ENCODE measurements at places on chromosomes 2 and 18. TPM values are rescaled to one million over a fixed set of nuclear protein-coding genes. Genes with fewer than 3 reads are reported as not detected.
A peak's percentile ranks its signal among the peaks of the same experiment; 100 is the strongest.

DNA sequence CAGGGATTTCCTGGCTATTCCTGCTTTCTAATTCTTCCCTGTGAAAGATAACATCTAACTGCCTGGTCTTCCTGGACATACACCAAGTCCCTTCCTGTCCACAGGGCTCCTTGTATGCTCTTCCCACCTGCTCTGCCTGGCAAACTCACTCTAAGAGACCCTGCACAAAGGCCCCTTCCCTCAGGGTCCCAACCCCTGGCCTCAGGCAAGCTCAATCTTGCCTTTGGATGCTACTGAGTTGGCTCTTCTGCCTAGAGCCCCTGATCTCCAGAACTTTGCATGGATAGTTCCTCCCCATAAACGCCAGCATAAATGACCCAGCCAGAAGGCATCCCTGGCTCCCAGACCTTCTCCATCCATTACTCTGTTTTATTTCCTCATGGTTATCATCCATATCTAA lies 98.3 kb upstream of the OTOS start:
- peak; percentile 4 for DNase-seq

- no peak for DNase-seq
Observed at GRCh38 chr2:120887320-120887697, 151.6 kb downstream of the GLI2 start.

DNA sequence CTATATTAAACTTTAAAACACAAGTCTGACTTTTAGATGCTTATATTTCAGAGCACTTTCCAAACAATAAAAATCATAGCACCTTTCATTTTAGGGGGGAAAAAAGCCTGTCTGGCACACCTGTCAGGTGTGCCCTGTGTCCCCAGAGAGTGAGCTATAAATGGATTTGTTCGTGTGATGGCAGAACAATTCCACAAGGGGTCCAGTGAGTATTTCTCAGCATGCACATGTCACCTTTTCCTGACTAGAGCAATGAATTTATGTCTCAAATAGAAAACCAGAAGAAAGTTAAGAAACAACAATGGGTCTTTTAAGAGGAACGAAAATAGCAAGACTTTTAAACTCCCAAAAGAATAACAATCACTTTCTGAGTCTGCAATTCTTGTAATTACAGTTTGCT lies 55.9 kb downstream of the ACVR1C start:
- no peak for DNase-seq

DNA sequence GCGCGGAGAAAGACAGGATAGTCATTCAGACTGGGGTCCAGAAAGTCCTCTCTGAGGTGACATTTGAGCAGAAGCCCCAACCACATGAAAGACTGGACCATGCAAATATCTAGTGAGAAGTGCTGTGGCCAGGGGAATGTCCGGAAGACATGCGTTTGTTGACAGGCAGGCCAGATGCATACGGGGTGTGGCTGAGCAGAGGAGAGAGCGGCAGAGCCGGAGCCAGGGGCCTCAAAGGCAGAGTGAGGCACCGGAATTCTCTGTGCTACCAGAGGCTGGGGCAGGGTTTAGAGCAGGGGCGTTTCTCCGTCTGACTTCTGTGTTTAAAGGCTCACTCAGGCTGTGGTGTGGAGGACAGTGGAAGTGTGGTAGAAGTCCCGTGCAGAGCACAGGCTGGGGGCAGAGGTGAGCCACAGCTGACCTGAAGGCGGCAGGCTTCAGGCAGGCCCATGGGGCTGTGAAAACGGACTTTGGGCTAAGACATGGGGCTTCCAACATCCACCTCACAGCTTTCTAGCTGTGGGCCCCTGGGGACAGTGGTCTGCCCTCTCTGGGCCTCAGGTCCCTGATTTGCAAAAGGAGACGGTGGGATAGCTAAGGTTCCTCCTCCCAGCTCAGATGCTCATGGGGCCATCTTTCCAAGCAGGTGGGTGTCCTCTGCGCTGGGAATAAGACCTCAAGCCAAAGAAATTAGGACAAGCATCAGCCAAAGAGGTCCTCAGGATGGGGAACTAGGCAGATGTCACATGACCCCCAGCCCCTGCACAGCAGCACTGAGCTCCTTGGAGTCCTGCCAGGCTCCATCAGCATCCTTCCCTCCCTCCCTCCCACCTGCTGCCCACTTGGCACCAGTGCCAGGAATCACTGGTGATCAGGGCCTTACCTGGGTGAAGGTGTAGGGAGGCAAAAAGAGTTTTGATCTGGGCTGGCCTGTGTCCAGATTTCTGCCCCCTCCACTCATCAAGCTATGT lies 11.2 kb downstream of the RUFY4 start:
- no peak for DNase-seq

DNA sequence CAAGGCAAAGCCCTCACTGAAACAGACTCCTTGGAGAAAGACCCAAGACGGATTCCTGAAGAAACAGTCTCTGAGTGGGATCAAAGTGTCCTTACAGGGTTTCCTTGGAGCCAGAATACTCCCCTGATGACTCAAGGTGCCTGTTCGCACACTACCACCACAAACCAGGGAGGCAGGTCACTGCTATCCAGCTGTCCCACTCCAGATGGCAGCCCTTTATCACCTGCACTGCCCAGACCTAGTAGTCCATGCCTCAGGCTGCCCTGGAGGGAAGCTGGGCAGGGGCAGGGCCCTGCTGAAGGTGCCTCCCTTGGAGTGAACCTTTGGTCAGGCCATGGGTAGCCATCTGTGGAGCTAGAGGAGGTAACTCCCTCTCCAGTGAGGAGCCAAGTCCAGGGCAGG lies 34.1 kb downstream of the TRABD2A start:
- DNase-seq = no peak

GRCh38 chr18:45837283-45838070 lies 12.0 kb downstream of the SIGLEC15 start:
- DNase-seq = no peak

DNA sequence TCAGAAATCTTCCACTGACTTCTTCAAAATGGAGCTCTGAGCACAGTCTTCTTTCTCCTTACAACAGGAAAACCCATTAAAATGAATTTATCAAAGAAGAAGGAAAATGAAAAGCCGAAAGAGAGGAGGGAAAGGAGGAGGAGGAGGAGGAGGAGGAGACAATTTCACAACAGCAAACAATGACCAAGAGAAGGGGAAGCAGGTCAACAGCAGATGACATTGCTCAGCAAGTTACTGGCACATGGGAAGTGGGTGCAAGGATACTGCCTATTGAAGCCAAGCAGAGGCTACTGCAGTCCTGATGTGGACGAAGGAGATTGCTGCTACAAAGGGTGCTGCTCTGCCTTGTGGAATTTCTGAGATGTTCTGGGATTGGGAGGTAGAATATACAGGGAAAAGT lies 268.2 kb upstream of the FBXO11 start:
- no peak for DNase-seq

GRCh38 chr2:136767030-136767429 lies 1.7 kb downstream of the THSD7B start:
- no peak for DNase-seq

DNA sequence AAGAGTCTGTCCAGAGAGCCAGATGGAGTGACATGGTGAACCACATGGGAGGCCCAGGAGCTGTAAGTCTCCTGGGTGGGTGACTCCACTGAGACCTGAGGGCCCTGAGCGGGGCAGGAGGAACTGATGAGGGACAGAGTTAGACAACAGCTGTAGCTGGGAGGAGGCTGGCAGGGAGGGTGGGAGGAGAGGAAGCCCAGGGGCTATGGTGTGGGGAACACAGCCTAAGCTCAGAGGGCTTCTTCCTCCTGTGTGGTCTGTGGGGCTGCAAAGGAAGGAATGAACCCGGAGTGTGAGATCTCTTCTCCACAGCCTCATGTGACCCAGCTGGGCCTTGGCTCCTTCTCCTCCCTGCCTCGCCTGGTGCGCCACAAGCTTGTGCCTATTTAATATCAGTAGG lies 395.6 kb upstream of the HS6ST1 start:
- DNase-seq = peak; percentile 63

Gene MLPH
- total RNA-seq = 15.7 TPM

Gene TLX2
- total RNA-seq = not detected

Gene TXNDC2
- not detected for total RNA-seq

Gene CD207
- total RNA-seq = 0.16 TPM

Gene COLEC12
- 5.5 TPM for total RNA-seq

Data from cardiac septum (tissue), 1 donor.